Stimulated activated CD8-positive, alpha-beta memory T cell treated with anti-CD3 and anti-CD28 coated beads, Interleukin-15, amount 100 ng/mL, for 48 hours (primary cell): ENCODE measurements at places on chromosomes 3 and 15.
A peak's percentile ranks its signal among the peaks of the same experiment; 100 is the strongest.

DNA sequence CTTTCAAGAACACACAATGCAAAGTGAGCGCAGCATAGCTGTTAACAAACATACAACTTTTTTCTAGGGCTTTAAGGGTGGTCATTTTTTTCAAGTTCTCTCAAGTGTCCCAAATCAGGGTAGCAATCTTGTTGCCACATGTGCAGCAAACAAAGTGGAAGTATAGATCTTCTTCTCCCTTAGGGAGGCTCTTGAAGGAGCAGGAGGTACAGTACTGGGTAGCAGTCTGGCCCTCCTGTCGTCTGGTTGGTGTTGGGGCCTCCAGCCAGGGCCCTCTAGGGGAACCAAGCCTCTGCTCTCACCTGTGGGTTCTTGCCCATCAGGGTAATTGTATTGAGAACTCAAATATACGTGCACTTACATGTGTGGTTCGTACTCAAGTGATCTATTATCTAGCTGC, 25.8 kb downstream of the MKRN2 start:
- DNase-seq: no peak

DNA sequence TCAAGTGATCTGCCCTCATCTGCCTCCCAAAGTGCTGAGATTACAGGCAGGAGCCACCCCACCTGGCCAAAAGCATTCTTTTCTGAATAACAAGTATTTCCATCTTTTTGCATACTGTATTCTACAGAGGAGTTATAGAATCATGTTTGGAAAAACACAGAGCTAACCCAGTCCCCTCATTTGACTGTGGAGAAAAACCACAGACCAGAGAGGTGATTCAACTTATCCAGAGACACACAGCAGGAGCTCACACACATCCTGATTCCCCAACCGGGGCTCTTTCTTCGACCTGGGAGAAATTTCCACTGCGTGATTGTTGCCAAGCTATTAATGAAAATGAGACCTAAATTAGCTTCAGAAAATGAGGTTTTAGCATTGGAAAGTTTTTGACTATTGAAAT, 176.1 kb upstream of the TLE3 start:
- DNase-seq: no peak

DNA sequence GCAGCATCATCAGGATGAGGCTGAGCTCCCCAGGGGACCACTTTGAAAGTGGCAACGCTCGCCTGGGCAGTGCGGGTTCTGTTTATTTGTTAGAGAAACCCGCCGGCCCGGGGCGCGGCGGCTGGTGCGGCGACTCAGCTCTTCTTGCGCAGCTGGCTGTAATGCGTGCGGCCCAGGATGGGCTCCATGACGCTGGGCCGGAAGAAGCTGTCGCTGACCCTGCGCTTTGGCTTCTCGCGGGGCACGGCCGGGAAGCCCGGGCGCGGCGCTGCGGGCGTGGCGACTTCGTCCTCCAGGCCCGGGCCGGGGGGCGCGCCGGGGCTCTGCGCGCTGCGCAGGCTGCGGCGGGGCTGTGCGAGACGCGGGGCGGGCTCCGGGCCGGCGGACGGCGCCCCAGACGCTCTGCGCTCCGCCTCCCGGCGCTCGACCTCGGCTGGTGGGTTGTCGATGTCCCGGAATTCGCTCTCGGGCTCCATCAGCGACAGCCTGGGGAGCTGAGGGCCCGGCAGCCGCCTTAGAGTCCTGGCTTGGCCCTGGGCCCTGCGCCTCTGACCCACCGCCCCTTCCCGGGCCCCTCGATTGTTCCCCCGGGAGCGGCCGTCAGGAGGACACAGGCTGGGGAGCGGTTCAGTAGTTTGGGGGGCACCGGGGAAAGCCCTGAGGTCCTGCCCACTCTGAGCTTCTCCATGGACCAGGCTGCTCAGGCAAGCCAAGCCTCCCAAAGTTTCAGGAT, 10.3 kb upstream of the KIF7 start:
- DNase-seq: no peak

DNA sequence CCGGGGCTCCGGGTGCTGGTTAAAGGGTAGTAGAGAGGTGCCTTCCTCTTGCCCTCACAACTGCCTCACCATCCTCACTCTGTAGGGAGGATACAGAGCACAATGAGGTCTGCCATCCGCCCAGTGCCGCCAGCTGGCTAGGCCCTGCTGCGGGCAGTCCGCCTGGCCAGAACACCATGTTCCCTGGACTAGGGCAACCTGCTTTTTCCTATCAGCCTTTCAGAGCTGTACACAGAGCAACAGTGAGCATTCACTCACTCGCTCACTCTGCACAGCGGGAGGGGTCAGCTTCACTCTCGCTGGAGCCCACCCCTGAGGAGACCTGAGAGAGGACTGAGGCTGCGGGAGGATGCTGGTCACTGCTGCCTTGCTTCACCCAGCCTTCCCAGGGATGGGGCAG, 218.7 kb upstream of the CHRNA7 start:
- DNase-seq: no peak

GRCh38 chr15:62749036-62749815, 293.3 kb upstream of the TPM1 start:
- no peak for DNase-seq

DNA sequence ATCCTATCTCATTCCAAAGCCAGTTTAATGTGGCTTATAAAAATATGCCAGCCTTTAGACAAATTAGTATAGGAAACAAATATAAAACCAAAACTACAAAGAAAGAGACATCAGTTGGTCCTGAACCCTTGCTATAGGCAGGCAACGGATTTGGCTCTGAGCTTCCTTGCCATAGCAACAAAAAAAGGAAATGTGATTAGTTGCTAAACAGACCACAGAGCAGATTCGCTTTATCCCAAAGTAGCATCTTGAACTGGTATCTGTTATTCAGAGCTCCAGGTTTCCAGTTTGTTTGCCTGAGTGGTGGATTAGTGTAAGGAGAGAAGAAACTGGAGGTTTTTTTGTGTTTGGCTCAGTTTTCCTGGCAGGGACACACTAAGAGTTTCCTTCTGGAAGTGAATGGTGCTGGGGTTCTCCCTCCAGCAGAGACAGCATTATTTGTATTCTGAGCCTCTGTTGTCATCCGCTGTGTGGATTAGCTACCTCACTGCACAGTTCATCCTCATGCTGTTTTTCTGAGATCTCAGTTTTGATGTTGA, 44.1 kb downstream of the CHST2 start:
- DNase-seq: no peak

DNA sequence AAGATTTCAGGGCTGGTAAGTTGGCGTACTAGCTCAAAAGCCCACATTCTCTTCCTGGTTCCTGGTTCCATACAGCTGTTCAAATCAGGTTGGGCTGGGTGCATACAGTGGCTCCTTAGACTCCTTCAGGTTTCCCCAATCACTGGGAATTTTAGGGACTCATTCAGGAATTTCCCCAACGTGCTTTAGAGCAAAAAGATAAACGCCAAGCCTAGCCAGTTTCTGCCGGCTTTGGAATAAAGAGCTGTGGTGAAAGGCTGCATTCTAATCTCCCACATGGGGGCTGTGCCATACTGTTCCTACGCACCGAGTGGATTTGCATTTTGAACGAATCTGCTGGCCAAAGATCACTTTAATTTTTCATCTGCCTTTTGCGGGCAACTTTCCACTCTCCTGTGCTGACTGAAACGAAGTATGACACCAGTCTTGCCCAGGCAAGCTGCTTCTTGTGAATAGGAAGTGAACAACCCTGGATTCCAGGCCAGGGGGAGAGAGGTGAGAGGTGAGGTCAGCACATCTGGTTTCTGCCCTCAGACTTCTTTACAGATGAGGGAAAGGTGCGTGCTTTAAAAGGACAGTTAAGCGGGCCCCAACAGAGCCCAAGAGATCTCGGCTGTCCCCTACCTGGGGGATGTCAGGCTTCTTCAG, 184.2 kb upstream of the PDZRN3 start:
- DNase-seq: no peak

GRCh38 chr15:81923561-81924350, 122.1 kb downstream of the MEX3B start:
- no peak for DNase-seq

GRCh38 chr3:156865732-156866131, 39.6 kb downstream of the LEKR1 start:
- DNase-seq: no peak

- DNase-seq: no peak
These were observed 51.8 kb upstream of the NUDT16 start for GRCh38 chr3:131329774-131330173.

- no peak for DNase-seq
These were observed 31.8 kb upstream of the RYR3 start for GRCh38 chr15:33278816-33279612.

GRCh38 chr3:193011958-193012357, 94.3 kb upstream of the MB21D2 start:
- no peak for DNase-seq

- no peak for DNase-seq
These were observed 24.3 kb upstream of the GCNT3 start for GRCh38 chr15:59587085-59587826.

GRCh38 chr3:84961521-84962255, 2.9 kb downstream of the CADM2 start:
- no peak for DNase-seq

DNA sequence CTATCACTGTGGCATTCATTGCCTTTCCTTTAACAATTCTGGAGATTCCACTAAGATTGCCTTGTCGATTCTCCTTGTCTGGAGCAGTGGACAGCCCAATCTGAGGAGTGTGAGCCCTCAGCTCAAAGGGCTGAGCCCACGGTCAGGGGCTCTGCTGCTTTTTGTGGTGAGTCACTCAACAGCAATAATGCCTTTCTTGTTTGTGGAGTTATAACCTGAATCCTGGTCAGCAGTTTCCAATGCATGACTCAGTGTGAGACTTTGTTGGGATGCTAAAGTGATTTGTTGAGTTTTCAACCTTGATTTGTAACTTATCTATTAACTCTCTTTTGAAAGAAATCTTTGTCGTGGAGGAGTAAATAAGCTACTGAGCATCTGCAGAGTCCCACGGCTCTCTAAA, 183.5 kb downstream of the TJP1 start:
- DNase-seq: no peak

DNA sequence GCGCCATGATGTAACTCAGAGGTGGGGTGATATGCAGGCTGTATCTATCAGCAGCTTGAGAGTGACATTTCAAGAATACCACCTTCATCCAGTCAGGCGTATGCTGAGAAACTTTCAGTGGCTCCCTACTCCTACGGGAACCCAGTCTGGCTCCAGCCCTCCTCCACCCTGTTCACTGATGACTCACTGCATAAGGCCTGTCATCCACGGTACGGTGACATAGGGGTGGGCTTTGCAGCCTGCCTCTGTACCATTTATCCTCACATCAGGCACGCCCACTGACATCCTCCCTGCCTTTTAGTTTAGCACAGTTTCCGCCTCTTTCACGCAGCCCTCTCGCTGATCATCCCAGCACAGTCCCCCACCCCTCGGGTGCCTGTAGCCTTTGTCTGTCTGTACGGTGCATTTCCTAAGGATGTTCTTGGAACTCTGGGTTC, 11.7 kb downstream of the PXYLP1 start:
- peak; percentile 70 for DNase-seq

GRCh38 chr15:68411343-68411675, 20.7 kb downstream of the ITGA11 start:
- DNase-seq: no peak

GRCh38 chr3:77234004-77234403, 194.1 kb downstream of the ROBO2 start:
- no peak for DNase-seq

GRCh38 chr15:88658070-88658965, 19.5 kb downstream of the ISG20 start:
- DNase-seq: no peak

- peak; percentile 90 for DNase-seq
These were observed at the start of gene APPL1 for GRCh38 chr3:57227204-57227929. APPL1 (plus strand) TSS chr3:57227729; CDS start chr3:57227884, 155 bp downstream.

DNA sequence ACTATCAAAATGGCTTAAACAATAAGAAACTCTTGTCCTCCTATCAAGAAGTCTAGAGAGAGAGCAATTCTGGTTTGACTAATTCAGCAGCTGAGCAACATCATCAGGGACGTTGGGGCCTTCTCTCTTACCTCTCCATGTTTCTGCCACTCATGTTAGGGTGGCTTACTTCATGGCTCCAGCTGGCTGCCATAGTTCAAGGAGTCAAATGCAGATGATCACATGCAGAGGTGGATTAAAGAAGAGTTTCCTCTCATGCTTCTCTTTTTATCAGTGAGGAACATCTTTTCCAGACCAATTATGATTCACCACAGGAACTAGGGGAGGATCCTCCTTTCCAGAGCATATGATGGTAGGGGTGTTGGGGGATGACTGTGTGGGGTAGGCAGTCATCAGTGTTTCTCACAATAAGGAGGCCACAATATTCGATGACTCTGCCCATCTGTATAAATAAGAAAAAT, 45.5 kb downstream of the NEK11 start:
- no peak for DNase-seq

GRCh38 chr3:22960105-22960984, 242.8 kb upstream of the UBE2E2 start:
- no peak for DNase-seq

- DNase-seq: no peak
These were observed 1.4 kb downstream of the UBR1 start for GRCh38 chr15:43104426-43104825.

DNA sequence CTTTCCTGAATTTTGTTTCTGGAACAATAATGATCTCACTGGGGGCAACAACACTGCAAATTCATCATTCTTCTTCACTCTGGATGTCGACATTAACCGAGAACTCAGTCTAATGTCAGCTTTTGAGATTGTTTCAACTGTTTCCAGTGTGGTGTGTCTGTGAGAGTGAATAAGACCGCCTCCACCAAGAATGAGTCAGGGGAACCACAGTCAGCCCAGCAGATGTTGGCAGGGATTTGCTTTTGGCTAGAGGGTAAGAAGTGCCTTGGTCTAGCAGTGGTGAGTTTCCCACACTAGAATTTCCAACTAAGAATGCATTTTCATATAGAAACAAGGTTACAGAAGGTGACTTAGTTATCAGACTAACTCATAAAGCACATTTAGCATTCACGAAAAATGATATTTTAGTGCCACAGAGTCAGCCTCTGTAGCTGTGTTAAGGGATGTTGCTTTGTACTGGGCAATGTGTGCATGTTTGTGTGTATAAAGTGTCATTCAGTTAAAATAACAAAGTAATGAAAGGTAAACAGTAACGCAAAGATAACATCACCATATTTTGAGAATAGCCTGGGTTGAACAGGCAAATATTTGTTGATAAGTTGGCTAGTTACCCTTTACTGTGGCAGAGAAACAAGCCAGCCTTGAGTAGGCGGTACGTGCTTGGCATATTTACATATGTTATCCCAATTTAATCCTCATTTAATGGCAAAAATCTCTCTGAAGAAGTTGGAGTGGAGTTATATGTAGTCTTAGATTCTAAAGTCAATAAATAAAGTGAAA, 33.8 kb downstream of the DRD3 start:
- DNase-seq: peak; percentile 40

DNA sequence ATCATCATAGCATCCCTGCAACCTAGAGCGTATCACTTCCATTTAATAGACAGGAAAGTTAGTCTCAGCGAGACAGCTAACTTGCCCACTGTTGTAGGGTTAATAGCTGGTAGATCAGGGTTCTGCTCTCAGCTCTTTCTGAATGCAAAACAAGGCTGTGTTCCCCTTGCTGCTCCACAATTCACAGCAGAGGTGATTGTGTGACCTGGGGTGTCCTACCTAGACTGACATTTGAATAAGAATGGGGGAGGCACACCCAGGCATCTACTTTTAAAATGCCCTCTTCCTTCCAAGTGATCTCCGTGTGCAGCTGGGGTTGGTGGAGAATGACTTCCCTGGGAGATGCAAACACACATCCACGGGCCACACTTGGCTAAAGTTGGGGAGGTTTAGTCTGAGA, 43.0 kb upstream of the CACNA2D3 start:
- DNase-seq: no peak
